ENCODE measurements at places on chromosomes 6 and 20. TPM values are rescaled to one million over a fixed set of nuclear protein-coding genes. Genes with fewer than 3 reads are reported as not detected.

DNA sequence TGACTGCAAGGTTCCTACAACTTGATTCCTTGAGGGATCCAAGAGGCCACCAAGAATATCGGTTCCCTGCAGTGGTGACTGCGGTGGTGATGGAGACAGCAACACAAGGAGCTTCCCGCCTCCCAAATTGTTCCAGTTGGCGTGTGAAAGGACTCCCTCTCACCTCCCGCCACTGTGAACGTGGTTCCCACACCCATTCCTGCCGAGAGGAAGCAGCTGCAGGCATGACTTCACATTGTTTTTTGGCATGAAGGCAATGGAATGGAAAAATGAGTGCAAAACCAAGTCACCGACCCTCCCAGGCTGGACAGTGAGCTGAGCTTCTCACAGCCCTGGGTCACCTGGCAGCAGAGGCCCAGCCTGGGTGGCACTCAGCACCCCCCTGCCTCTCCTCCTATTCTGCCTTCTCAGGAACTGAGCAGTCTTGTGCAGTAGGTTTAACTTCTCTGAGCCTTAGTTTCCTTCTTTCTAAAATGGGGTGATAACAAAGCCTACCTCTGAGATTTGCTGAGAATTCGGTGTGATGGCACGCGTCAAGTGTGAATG is 75.0 kb downstream of the CNKSR3 start:
- DNase-seq, result no peak

- DNase-seq, result no peak
Observed at GRCh38 chr6:169564453-169565240, 137.2 kb downstream of the WDR27 start.

DNA sequence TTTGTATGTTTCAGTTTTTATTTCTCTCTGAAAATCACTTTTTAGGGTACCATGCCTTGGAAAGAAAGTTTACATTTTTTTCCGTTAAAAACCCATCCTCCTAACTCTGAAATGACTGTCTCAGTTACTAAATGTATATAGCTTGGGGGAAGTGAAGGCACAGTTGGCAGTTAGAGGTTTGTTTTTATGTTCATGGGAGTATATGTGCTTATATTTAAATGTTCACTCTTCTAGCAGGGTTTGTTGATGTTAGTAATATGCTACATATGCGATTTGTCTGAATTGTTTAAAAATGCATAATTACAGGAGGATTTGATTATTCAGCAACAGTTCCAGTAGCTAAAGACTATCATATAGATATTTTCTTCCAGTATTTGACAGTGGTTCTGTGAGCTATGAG is 31.1 kb downstream of the CDKAL1 start:
- DNase-seq, result no peak

DNA sequence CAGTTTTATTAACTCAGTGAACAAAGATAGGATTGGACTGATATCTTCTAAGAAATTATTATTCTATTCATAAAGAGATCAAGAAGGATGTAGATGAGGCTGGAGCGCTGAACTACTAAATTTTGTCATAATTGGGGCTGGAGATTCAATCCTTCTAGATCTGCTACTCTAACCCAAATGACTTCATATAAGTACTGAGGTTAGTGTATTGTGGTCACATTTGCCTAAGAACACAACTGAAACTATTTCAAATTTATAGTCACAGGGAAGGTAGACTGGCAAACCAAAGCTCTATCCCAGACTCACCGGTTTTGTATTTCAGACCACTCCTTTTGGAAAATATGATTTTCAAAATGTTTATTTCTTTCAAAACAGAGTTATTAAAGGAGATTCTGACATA is 96.7 kb downstream of the BMP5 start:
- no peak for DNase-seq

DNA sequence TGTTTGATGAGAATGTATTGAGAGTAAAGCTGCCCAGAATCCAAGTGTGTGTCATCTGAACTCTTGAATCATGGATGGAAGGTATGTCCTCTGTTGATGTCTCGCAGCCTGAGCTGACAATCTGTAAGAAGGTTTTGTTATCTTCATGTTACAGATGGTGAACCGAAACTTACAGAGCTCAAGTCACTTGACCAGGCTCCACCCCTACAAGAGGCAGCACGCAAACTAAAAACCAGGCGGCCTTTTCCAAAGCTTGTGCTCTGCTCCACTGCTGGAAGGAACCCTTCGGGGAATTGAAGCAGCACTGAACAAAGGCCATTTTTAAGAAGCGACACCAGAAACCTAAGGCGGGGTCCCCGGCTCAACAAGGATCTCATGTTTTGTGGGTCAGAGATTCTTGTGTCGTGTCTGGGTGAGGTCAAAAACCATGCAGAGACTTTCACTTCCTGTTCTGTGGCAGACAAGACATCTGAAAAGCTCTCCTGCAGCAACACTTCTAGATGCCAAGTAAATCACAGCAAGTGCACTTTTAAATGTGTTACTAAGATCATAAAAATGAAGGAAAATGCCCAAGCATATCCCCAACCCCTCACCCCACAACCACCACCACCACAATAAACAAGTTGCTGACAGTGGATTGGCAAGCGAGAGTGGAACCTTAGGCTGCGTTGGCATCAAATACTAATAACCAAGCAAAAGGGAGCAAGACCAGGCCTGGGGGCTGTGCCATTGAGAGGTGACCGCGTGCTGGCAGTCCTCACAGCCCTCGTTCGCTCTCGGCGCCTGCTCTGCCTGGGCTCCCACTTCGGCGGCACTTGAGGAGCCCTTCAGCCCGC is 27.3 kb downstream of the NQO2 start:
- no peak for DNase-seq

DNA sequence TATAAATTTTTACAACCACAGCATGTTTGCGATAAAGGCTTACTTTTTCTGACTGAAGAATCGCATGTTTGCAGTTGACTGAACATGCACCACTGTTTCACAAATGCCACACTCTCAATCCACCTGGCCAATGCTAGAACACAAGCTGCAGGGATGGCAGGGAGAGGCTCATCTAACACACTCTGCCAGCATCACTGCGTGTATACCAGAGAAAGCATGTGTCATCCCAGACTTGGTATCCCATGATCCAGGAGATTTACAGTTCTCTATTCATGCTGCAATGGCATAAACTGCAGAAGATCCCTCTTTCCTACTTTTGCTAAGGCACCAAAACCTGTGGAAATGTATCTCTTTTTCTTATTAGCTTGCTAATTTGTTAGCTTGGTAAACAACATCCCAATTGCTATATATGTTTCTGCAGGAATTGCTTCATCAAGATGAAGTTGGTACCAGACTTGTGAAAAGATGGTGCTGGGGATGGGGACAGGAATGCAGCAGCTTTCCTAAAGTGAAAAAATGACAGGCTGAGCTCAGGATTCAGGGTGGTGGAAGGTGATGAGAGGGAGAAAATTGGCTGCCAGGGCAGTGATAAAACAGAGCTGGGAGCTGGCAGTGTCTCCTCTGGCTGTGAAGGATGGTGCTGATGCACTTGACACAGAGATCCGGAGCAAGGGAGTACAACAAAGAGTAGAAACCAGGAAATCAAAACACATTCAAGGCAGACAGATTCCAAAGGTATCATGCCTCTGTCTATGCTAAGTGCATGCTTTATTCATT is 186.9 kb downstream of the HIVEP2 start:
- DNase-seq, result no peak

EEF1A2 gene
- polyA plus RNA-seq, result 683 TPM

Measured in muscle of arm (tissue), 14 donors.